Activated CD4-positive, CD25-positive, alpha-beta regulatory T cell (primary cell): ENCODE measurements at places on chromosomes 6 and 20.

DNA sequence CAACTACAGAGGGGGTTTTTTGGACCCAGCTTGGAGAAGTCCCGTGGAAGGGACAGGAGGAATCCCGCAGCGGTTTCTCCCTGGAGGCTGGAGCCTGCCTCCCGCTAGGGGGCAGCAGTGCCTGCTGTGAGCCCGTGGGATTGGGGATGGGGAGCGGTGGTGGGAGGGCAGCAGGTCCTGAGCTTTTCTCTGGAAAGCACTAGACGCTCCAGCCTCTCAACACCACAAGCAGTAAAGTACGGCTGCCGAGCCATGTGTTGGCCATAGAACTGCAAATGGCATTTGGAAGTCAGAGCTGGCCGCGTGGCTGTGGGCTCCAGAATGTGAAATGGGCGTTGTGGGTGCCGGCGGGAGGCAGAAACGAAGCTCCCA, 47.8 kb downstream of the GMPR start:
- no peak for DNase-seq

- no peak for DNase-seq
These were observed 104.5 kb upstream of the RNF24 start for GRCh38 chr20:4119854-4120209.

DNA sequence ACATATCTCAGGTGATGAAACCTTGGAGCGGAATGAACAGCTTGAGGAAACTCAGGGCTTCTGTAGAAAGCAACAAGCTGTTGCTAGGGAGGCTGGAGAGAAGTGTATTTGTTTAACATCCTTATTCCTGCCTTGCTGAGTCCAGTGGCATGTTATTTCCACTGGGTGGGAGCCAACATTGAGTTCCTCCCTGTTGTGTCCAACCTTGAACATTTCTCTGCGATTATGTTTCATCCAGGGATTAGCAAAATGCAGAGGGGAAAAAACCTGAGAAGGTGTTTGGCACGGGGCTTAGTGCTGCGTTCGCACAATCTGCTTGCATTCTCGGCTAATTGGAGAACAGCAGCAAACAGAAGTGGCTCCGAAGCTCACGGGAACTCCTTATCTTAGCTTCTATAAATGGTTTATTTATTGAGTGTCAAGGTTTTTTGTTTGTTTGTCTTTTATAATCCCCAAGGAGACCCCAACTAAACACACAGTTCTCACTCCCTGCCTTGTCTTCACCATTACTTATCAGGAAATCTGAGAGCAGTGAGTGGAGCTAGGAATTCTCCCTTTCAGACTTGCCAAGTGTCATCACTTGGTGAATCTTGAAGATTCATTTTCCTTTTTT, 412.8 kb downstream of the CDC5L start:
- no peak for DNase-seq

DNA sequence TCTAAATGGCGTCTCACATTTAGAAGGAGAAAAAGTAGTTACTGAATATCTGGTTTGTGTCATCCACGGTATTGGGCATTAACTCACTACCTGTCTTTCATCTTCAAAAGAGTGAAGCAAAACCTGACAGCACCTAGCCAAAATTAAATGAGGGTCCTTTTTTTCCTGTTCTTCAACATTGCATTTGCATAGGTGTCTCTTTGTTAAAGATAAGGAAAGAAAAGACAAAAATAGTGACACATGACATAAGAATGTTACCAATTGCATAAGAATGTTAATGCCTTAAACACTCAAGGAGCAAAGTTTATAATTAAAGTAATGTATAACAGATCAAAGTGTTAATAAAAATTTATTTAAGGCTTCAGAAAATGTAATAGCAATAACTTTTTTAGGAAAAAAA, 61.4 kb upstream of the MANEA start:
- no peak for DNase-seq

DNA sequence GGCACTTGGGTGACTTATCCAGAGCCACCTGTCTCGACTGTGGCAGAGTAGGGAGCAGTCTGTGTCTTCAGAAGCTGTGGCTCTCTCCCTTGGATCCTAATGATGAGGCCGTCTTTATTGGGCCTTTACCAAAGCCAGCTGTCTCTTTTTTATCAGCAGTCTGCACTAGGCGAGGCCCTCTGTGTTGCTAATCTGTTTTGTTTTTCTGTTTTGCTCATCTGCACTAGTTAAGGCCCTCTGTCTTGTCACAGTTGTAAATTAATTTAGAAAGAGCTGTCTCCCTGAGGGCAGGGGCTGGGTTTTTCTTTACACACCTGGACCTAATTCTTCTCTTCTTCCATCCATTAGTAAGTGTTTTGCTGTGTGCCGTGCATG, 45.0 kb downstream of the CDS2 start:
- no peak for DNase-seq

DNA sequence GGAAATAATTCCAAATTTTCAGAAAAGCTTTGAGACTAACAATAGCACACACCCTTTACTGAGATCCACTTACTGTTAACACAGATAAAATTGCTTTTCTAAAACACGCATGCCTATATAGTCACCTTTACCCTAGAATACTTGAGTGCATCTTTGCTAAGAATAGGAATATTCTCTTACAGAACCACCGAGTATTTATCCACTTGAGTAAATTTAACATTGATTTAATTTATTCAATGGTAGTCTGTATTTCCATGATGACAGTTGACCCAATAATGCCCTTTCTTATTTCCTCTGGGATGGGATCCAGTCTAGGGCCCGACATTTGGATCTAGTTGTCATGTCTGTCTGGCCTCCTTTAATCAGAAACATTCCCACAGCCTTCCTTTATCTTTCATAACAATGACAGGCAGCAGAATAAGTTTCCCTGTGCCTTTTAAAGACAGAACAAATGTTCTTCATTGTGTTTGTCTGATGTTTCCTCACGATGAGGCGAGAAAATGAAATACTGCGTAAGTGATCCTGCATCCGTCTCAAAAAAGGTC, 56.6 kb upstream of the ERVFRD-1 start:
- DNase-seq, result no peak

DNA sequence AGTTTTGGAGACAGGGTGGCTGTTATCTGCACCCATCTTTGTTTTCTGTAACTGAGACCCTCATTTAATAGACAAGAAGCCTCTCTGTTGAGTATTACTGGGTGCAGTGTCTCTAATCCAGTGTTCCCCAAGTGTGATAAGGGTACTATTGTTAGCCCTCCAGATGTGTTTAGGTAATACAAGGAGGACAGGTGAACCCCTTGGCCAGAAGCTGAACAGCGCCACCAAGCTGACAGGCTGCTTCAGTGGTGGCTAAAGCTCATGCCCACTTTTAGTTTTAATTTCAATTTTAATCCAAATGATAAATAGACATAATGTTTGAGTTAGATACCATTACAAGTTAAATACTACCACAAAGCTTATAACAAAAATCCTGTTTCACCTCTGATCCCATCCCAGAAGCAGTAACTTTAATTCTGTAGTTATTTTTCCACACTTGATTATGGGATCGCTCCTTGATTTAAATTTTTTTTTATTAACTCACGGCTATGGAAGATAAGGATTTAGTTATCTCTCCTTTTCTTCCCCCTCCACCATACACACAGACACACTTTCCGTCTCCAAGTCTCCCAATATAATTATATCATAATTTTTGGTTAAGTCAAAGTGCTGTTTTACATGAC, 8.4 kb upstream of the STK35 start:
- peak; percentile 9 for DNase-seq

- no peak for DNase-seq
These were observed 74.9 kb upstream of the RIN2 start for GRCh38 chr20:19683188-19683587.

DNA sequence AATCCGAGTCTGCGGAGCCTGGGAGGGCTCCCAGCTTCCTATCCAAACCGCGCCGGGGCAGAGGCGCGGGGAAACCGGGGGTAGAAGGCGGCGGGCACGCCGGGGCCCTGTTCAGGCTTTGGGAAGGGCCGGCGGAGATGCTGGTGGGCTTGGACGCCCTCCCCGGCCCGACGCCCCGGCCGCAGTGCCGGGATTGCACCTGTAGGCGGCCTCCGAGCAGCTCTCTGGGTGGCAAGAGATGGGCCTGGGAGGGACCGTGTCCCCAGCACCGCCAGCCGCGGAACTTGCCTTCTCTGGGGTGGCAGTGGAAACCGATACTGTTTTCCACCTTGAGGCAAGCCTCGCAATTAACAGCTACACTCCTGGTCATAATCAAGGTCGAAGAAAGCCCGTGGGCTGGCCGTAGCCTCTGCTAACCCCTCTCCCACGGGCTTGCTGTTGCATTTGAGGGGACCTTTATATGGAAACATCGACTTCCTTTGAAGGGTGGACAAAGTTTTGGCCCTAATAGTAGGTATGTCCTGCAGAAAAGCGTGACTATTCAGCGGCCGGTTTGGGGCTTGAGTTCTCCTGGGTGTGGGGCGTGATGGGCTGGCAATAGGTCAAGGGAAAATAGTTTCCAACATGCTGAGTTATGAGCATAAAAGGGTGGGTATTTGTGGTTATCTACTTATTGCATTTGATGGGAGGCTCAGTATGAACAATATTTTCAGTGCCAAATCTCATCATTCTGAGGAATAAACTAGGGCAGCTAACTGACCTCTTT, 1.1 kb upstream of the JAG1 start:
- DNase-seq, result no peak

DNA sequence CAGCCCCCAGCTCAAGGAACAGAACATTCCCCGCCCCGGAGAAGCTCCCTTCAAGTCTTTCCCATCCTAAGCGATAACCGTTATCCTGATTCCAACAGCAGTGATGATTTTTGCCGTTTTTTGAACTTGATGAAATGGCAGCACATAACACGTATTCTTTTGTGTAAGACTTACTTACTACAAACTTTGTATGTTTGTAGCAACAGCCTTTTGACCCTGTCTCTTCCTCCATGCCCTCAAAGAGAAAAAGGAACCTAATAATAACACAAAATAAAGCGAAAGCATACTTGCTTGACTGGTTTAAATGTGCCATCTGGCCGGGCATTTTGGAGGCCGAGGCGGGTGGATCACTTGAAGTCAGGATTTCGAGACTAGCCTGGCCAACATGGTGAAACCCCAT, 26.4 kb upstream of the SLC9A8 start:
- no peak for DNase-seq

- DNase-seq, result no peak
These were observed 16.6 kb downstream of the CHMP4B start for GRCh38 chr20:33827634-33828325.

DNA sequence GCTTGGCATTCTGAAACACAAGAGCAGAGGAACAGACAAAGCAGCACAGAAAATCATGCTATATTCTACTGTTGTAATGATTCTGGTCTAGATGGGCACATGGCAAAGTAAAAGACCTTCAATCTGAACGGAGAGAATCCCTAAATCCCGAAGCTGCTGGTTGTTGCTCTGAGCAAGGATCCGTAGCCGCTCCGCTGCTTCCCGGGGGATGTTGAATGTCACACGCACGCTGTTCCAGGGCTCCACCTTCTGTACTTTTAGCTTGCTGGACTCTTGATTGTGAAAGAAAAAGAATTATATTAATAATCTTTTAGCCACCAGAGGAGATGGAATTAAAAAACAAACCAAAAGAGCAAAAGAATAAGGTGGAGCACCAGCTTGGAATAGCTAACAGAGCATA, 49.3 kb downstream of the NCOA6 start:
- no peak for DNase-seq

DNA sequence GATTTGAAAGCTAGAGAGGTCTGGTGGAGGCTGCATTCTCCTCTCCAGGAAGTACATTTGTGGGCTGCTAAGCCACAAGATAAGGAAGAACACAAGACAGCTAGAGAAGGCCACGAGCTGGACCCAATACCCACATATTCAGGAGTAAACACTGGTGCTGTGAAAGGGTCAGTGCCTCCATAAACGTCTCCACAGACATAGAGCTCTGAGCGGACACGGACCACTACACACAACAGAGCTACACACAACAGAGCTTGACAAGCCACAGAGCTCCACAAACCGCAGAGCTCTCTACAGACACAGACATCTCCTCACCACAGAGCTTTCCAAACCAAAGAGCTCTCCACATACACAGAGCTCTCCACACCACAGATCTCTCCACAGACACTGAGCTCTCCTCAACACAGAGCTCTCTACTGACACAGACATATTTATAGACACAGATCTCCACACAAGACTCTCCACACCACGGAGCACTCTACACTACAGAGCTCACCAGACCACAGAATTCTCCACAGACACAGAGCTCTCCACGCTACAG, 51.9 kb downstream of the ERMARD start:
- no peak for DNase-seq

- no peak for DNase-seq
These were observed 192.7 kb downstream of the KHDC1L start for GRCh38 chr6:73032586-73032985.

- DNase-seq, result no peak
These were observed 22.7 kb upstream of the MCM3 start for GRCh38 chr6:52306972-52307870.

GRCh38 chr6:140940251-140940925, 1192.3 kb upstream of the GJE1 start:
- no peak for DNase-seq

DNA sequence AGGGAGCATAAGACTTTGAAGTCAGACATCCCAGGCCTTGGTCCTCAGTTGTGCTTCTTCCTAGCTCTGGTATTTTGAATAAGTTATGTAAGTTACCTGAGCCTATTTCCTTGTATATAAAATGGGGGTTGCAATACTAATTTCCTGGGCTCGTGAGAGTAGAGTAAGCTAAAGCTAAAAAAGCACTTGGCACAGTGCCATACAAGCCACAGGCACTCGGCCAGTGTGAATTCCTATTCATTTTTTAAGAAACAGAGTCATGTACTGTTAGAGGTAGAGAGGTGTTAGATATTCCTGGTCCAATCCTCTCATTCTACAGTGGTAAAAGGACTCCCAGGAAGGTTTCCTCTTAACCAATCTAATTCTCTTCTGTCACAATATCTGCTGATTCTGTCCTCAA, 79.6 kb upstream of the EPB41L1 start:
- DNase-seq, result no peak

- DNase-seq, result no peak
These were observed 13.2 kb upstream of the NELFCD start for GRCh38 chr20:58967652-58968429.
